Stimulated activated CD8-positive, alpha-beta memory T cell treated with anti-CD3 and anti-CD28 coated beads, Interleukin-7, amount 100 ng/mL, for 4 hours (primary cell): ENCODE measurements at places on chromosomes 12 and 14.

GRCh38 chr12:104695453-104696148 lies 238.9 kb downstream of the CHST11 start:
- peak; percentile 81 for DNase-seq

DNA sequence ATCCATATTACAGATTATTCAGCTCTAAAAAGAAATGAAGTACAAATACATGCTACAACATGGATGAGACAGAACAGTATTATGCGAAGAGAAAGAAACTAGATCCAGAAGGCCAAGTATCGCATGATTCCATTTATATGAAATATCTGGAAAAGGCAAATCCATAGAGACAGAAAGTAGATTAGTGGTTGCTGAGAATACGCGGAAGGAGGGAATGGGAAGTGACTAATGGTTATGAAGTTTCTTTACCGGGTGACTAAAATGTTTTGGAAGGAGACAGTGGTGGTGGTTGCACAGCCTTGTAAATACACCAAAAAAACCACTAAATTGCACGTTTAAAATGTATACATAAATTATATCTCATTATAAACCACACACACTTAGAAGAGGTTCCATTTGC lies 12.5 kb downstream of the PRDM4 start:
- no peak for DNase-seq

- DNase-seq = no peak
Observed at GRCh38 chr14:99863059-99863458, 69.8 kb downstream of the EML1 start.

DNA sequence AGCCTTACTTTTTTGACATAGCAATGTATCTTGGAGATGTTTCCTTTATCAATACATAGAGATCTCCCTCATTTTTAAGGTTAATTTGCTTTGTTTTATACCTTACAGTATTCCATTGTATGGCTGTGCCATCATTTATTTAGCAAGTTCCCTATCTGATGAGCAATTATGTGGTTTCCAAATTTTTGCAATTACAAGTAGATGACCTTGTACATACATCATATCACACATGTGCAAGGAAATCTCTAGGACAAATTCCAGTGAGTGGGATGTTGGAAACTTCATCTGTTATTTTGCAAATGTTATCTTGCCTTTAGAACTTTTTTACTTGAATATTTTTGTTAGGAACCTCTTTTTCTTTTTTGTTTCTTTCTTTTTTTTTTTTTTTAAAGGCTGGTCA lies 49.7 kb downstream of the DRAM1 start:
- no peak for DNase-seq

GRCh38 chr12:128786741-128787391 lies 36.9 kb downstream of the SLC15A4 start:
- DNase-seq = no peak

DNA sequence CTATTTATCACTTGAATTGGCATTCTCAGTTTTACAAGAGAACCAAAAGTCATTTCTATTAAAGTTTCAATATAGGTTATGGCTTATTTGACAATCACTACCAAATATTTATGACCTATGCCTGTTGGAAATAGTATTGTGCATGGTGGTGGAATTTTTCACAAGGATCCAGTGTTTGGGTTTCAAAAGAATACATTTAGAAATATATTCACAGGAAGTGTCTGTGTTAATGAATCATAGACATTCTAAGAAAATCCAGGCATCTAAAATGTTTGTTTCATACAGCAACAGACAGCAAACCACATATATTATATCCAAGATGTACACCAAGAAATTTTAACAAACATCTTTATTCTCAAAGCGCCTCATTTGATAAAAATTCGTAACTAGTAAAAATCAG lies 92.7 kb downstream of the MED13L start:
- DNase-seq = no peak

- no peak for DNase-seq
Observed at GRCh38 chr12:9792961-9793617, 32.4 kb upstream of the CD69 start.

GRCh38 chr14:31025367-31026076 lies at the start of gene AP4S1:
Gene AP4S1 (plus strand): TSS chr14:31025649. CDS start chr14:31066197, 40,548 bp downstream.
- DNase-seq = no peak

DNA sequence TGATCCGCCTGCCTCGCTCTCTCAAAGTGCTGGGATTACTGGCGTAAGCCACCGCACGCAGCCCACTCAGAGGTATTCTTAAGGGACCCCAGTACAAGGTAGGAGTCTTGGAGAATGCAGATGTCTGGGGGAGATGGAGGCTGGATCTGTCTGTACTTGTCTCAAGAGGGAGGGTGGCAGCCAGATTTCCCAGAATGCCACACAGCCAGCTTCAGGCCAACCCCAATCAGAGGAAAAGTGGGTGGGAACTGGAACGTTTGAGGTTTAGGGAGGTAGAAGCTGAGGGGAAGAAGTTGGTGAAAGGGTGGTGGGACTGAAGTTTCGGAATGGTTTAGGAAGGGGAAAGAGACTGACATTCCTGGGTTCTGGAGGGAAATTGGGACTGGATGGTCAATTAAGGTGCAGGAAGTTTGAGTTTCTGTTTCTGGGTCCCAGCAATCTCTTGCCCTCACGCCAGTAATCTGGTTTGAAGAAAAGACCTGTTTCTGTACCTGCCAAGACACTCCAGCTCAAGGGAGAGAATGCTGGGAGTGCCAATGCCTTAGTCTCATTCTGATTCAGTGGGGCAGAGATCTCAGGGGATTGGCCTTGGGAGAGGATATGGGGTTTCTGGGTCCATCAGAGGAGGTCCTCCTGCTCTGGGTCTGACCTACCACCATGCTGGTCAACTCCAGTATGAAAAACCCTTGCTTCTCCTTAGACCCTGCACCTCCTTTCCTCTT lies 8.1 kb upstream of the ZNF385A start:
- DNase-seq = no peak

GRCh38 chr14:102452302-102452701 lies 57.3 kb downstream of the ANKRD9 start:
- no peak for DNase-seq

DNA sequence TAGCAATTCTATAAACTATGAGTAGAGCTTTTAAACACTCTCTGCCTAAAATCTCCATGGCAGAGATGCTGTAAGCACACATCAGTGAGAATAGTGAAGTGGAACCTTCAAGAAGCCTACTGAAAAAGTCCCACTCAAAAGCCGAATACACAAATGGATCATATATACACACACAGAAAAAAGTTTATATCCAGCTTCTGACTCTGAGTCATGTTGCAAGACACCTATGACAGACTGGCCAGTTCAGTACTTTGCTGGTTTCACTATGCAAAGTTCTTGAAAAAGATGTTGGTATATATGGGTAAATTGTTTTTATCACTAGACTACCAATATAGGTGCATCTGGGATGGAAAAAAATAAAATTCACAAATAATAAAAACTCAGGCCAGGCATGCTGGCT lies 126.1 kb downstream of the KCNK10 start:
- no peak for DNase-seq

DNA sequence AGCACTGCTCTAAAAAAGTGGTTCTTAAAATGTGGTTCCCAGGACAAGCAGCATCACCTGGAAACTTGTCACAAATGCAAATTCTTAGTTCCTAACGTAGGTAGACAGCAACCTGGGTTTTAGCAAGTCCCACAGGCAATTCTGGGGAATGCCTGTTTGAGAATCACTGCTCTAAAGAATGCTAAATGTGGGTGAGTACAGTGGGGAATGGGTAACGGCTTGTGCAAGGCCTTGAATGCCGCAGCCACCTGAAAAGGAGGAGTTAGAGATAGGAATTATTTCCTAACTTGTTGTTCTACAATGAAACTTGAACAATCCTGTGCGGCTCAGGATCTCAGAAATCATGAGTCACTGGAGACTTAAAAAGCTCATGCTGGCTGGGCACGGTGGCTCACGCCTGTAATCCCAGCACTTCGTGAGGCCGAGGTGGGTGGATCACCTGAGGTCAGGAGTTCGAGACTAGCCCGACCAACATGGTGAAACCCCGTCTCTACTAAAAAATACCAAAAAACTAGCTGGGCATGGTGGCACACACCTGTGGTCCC lies 34.9 kb downstream of the GNS start:
- no peak for DNase-seq

DNA sequence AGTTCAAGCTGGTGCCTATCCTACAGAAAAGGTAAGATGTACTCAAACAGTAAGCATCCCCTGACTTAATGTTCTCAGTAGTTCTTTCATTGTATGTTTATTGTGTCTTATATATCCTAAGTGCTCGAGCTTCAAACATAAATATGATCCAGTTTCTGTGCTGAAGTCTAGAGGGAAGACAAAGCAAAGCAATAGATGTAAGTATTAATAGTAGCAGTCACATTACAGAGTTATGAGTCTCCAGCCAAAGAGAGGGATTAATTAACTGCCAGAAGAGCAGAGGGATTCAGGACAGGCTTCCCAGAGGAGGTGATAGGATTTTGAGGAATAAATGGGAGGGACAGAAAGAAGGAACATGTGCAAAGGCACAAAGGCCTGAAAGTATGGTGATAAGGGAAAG lies 1.4 kb downstream of the NGDN start:
- DNase-seq = no peak

DNA sequence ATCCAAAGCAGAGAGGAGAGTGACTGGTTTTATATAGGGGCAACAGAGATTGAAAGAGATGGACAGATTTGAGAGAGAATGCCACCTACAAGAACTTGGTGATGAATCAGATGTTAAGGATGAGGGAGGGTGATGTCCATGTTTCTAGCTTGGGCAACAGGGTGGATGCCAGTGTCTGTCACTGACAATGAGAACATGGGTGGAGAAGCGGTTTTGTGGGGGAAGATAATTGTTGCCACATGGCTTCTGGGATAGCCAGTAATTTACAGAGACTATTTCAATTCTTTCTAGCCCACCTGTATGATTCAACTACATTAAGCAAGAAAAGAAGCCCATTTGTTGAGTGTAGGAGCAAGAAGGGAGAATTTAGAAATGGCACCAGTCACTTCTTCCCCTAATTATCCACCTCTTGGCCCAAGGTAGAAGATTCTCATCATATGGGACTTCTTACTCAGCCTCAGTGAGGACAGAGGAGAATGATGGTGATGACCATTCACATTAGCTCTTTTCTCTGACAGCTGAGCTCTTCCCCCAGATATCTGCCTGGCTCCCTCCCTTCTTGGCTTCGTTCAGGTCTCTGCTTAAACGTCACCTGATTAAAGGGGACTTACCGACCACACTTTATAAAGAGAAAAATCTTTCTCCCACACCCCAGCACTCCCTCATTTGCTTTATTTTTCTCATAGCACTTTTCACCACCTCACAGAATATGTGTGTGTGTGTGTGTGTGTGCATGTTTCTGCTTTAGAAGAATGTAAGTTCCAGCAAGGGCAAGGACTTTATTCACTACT lies 117.8 kb downstream of the DUSP6 start:
- DNase-seq = no peak

DNA sequence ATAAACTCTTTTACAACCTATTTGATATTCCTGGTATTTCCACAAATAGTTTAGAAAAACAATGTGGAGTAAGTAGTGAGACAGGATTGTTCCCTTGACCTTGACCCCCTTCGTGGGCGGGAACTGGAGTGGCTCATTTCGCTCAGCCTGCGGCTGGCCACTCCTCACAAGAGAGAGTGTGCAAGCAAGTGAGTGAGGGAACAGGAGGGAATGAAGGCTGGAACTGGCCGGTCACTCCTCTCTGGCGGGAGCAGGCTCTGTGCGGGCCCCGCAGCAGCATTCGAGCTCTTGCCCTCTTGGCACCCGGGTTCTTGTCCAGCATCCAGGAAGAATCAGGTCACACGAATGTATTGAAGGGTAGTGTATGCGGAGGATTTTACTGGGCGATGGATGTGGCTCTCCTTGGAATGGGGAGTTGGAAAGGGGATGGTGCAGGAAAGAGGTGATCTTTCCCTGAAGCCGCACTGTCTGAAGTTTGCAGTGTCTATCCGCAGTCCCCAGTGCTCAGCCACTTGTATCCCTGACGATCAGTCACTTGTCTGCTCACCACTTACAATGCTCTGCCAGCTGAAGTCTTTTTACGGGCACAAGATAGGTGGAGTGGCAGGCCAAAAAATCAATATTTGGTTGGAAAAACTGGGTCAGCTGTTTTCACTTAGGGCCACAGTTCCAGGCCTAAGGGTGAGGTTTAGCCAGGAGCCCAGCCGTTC lies 28.0 kb upstream of the TXNRD1 start:
- DNase-seq = no peak

- no peak for DNase-seq
Observed at GRCh38 chr12:131787143-131787660, 41.0 kb upstream of the MMP17 start.
